ENCODE measurements at places on chromosomes 7 and 10. TPM values are rescaled to one million over a fixed set of nuclear protein-coding genes. Genes with fewer than 3 reads are reported as not detected.

- no peak for DNase-seq
These were observed 313.6 kb upstream of the ZMIZ1 start for GRCh38 chr10:78755063-78755701.

DNA sequence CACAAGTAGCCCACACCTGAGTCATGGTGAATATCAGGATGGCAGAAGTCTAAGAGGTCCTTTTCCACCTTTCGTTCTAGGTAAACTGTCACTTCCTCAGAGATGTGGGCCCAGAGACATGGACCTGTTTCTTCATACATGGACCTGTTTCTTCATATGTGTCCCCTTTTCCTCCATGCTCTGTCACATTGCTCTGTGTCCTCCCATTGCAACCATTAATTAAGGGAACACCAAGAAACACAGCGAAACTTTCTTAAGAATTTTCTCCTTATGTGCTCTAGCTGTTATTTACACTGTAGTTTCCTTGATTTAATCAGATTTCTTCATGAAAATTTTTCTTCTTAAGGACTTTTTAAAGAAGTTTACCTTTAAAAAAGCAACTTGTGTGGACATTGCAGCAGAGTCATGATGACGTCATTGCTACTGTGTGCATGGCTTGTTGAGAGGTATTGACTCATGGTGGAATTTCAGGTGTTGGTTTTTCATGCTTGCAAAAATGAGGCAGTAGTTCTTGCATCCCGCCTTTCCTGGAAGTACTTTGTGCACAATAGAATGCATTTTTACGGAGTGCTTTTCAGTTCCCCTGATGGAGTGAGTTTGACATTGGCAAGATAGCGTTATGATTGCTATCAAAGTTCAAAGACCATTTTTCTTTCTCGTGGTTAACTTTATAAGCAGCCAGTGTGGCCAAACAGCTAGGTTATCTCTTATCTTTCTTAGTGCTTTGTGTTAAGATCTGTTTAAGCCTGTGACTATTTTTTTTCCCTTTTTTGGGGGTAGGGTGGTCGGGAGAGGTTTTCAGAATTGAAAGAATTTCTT lies 37.7 kb downstream of the CFAP58 start:
- no peak for DNase-seq

The C7orf33 gene
- total RNA-seq, result not detected

- DNase-seq, result no peak
These were observed 7.4 kb downstream of the ZNF746 start for GRCh38 chr7:149490083-149490760.

GRCh38 chr7:25636871-25637283 lies 408.6 kb upstream of the NPVF start:
- DNase-seq, result no peak

GRCh38 chr7:81618396-81619014 lies 151.3 kb downstream of the HGF start:
- DNase-seq, result no peak

- DNase-seq, result peak; percentile 81
These were observed 9.7 kb upstream of the ZFAND2A start for GRCh38 chr7:1169409-1170368.

DNA sequence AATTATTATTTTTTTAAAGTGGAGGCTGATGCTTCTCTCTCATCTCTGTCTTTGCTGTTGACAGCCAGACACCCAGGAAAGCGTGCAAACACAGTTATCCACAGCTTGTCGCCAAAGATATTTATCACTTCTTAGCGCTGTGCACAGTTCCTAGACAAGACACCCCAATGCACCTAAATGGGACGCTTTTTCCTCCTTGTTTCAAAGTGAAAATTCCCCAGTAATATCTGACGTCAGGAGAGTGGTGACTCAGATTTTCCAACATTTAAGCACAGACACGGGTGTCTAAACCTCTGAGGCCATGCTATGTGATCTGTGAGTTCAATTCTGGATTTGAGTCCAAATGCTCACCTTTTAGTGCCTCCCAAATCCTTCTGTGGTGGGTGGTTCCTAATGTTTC lies 151.6 kb downstream of the EMX2 start:
- no peak for DNase-seq

- DNase-seq, result no peak
These were observed 189.9 kb upstream of the ADO start for GRCh38 chr10:62614389-62615157.

GRCh38 chr10:26457088-26457487 lies 18.9 kb downstream of the APBB1IP start:
- DNase-seq, result no peak

- no peak for DNase-seq
These were observed 74.4 kb upstream of the PDZD8 start for GRCh38 chr10:117449636-117450035.

The NAPEPLD gene
- 11.0 TPM for total RNA-seq
